ENCODE measurements at places on chromosomes 4 and X.
A peak's percentile ranks its signal among the peaks of the same experiment; 100 is the strongest.

GRCh38 chrX:2658585-2659292 lies 32.4 kb upstream of the CD99 start:
- DNase-seq: no peak

DNA sequence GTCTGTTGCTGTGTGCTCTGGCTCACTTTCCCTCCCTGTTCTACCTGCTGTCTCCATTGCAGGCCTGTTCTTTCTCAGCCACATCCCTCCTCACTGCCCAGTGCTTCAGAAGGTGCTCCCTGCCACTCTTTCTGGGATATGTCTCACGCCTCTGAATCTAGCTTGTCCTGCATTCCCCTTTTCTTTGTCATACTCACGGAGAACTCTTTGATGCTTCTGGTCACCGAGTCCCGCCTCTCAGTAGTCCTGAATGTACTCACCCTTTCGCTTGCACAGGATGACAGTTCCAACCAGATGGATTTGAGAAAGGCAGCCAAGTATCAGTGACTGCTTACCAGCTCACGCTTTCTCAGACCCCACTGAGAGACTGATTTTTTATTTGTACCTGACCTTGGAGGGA lies 65.2 kb upstream of the TLR2 start:
- no peak for DNase-seq

- DNase-seq: peak; percentile 72
Measured at GRCh38 chr4:38490753-38491446, 173.1 kb upstream of the KLF3 start.

DNA sequence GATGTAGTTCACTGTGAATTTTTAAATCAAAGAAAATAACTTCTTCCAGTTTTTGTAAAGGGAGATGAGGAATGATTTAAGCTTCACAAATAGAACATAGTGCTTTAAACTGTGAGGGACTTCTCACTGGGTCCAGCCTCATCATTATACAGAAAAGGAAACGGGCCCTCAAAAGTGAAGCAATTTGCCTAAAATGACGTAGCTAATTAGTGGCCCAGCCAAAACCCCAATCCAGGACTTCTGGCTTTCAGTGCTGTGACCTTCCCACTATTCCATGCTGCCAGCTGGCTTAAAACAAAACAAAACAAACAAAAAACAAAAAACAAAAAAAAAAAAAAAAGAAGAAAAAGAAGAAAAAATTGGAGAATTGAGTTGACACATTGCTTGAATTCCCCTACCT lies 45.0 kb upstream of the STOX2 start:
- DNase-seq: no peak

DNA sequence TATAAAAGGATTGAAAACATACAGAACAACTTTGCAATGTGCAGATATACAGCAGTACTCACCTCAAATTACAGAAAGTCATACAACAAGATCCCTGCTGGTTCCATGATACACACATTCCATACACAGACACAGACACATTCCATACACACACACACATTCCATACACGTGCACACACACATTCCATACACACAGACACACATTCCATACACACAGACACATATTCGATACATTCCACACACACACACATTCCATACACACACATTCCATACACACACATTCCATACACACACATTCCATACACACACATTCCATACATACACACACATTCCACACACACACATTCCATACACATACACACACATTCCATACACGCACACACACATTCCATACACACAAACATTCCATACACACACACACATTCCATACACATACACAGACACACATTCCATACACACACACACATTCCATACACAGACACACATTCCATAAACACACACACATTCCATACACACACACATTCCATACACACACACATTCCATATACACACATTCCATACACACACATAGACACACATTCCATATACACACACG lies 13.7 kb downstream of the LINC00632 start:
- DNase-seq: no peak
